ENCODE measurements at places on chromosomes 3 and 15.

DNA sequence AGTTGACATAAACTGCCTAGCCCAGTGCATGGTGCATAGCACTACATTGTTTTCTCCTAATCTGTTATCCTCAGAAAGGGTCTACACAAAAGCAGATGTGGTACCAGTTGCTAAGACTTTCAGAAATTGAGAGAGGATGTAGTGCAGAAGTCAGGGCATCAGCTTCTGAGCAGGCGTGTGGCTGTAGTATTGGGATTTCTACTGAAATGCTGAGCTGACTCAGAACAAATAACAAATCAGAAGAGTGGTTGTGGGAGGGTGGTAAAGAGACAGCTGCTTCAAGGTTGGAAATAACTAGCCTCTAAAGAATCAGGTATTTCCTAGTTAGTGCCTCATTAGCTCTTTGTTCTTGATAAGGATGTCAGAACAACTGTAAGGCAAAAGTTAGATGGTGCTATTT, 161.3 kb downstream of the AKAP13 start:
- DNase-seq, result no peak

DNA sequence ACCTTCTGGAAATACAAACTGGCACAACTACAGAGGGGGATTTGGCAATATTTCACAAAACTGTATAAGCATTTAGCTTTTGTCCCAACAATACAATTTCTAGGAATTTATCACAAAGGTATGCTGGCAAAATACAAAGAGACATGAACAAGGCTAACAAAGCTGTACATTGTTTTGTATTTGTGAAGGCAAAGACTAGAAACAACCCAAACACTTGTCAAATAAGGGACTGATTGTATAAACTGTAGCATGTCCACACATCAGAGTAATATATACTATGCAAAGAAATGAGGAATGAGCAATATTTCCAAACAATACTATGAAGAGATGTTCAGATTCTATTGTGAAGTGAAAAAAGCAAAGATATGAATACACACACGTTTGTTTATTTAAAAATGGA, 26.4 kb downstream of the CP start:
- DNase-seq, result no peak

- no peak for DNase-seq
These were observed 222.2 kb downstream of the THRB start for GRCh38 chr3:24272408-24272807.

DNA sequence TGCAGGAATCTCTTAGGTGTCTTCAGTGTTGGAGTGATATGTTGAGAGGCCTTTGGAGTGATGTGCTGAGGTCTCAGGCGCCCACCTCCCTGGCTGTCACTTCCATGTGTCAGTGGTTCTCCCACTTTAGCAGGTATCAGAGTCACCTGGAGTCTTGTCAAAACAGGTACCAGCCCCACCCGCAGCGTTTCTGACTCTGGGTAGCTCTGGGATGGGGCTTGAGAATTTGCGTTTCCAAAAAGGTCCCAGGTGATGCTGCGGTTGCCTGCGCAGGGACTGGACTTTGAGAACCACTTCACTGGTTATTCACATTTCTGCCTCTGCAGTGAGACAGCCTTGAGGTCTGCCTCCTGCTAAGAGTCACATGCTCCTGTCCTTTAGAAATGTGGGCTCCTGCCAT, 15.5 kb downstream of the UMPS start:
- DNase-seq, result no peak

DNA sequence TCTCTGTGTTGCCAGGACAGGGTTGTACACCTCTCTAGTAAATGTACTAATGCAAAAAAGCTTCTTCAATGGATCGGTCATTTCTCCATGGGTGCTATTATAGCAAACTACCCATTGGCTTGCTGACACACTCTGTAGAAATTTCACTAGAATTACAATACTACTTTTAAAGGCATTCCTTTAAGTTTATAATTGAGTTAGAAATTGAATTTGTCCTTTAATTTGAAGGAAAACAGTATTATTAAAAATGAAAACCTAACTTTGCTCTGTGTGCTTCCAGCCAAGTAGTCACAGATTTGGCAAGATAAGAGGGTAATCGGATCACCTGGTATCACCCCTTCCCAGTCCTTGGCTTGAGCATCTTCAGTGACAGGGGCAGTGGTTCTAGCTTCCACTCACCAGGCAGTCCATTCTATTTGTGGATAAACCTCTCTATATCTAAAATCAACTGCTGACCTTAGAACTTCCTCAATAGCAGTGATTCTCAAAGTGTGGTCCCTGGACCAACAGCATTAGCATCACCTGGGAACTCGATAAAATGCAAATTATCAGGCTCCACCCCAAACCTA, 93.2 kb downstream of the GHSR start:
- no peak for DNase-seq

GRCh38 chr3:123064914-123065313, 1.9 kb upstream of the PDIA5 start:
- DNase-seq, result no peak

DNA sequence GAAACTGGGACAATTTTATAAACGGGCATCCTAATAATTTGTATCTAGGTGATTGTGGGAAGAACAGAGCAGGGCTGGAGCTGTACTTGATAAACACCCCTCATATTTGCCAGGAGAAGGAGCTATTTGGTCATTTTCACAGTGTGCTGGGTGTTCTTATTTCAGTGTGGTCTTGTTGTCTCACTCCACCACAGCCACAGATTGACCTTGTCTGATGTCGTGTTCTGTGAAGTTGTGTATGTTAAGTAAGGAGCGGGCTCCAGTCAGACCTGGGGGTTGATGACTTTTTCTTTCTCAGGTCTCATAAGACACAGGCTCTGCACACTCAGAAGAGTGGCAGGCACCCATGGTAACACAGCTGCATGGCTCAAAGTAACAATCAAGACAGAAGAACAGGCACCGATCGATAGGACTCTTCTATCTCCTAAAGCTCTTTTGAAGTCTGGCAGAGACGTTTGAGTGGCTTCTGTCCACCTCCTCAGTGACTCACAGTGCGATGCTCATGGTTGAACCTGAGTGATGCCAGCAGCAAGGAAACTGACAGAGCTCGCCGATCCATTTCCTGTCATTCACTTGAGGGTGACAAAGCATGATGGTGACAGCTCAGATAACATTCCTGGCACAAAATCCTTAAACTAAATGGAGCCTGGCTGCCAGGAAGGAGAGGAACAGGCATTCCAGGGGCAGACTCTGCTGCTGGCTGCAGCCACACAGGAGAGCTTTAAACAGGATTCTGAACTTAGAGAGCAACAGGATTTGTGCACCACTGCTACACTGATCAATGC, 20.8 kb downstream of the DPH3 start:
- no peak for DNase-seq

- no peak for DNase-seq
These were observed 62.9 kb upstream of the ACAN start for GRCh38 chr15:88740356-88740755.

DNA sequence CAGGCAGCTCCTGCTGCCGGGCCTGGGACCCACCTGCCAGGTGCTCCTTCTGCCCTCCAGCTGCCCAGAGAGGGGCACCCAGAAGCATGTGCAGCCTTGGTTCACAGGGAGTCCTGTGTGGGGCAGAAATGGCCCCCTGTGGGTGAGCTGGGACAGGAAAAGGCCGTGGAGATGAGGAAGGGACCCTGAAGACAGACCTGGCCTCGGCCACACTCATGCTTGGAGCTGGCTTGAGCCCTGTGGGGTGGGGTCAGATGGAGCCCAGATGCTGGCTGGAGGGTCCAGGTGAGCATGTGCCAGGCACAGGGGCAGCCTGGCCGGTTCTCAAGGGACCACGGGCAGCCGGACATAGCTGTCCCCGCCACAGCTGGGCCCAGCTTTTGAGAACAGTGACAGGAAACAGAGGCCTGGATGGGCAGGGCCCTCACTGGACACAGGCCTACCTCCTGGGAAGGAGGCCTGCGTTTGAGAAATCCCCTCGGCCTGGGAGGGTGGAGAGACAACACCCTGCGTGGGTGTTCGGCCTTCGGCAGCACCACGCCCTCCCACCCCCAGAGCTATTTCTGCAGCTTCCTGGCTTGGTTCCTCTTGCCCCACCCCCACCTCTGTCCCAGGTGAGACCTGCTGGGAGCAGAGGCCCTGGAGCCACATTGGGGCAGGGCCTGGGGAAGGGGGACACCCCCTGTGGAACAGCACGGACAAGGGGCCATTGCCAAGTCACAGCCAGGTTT, 132.6 kb upstream of the MEF2A start:
- no peak for DNase-seq

DNA sequence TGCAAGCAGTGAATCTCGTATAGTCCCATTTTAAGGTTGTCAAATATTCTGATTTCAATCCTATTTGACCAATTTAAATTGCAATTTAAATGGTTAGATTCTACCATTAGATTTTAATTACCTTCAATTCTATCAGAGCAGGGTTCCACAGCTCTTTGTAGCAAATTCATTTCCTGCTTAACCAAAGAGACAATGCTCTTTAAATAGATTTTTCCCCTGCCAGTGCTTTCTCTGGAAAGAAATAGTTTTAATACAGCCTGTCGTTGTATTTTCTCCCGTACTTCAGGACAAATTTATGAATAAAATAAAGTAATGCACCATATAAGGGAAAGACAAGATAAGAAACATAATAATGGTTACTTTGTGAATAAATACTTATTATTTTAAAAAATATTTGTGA, 62.8 kb downstream of the ZPLD1 start:
- DNase-seq, result no peak

DNA sequence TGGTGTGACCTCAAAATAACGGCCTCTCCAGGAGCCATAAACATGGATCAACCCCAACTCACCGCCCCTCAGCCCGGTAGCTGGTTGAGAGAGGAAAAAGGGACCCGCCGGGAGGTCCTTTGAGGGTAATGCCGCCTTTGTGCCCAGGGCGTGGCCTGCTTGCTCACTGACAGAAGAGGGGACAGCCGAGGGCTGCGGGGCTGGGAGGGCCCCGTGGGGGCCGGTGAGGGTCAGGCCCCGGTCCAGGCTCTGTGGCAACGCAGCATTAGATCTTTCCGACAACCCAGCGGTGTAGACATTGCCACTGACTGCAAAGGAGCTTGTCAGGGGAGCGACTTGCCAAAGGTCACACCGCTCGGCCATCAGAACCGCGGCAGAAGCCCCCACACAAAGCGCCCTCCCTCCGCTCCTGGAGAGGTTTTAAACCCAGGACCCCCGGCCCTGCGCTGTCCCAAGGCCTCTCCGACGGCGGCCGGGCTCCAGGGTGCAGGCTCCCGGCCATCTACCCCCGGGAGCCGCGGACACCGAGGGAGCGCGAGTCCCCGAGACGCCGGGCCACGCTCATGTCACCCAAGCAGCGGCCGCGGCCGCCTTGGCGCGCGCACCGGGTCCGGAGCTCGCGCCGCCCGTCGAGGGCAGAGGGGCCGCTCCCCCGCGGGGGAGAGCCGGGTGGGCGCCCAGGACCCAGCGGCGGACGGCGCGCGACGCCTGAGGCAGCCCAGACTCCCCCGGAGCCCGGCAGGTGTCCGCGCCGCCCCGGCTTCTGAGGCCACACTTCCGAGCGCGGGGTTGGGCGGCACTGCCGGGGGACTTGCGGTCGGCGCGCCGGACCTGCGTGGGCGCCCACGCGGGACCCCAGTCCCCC, 975 bp downstream of the PCSK6 start:
- DNase-seq, result no peak

- no peak for DNase-seq
These were observed 77.2 kb upstream of the KCNMB2 start for GRCh38 chr3:178459038-178459410.

DNA sequence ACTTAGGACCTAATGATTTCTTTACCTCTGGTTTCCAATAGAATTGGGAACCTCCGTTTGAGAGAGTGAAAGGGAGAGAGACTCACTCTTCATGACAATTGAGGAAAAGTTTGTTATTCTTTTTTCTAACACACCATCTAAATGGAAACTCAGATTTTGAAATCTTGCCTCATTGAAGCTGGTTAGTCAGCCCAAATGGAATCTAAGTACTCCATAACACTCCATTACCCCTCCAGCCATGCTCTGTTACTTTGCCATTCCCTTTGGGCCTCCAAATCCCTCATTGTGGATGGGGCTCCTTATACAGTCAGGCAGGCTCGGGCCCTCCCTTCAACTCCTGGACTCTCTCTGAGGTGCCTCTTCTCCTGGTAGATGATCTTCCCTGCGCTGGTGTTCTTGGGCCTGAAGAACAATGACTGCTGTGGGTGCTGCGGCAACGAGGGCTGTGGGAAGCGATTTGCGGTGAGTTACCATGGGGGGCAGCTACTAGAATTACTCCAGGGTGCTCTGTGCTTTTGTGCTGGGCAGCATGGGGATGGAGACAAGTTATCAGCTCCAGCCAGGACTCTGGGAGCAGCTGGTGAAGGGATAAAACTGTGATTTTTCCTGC, 1.1 kb downstream of the TM4SF4 start:
- no peak for DNase-seq

- no peak for DNase-seq
These were observed 32.0 kb downstream of the RUVBL1 start for GRCh38 chr3:128091586-128091985.

GRCh38 chr3:11706604-11707003, 62.9 kb upstream of the VGLL4 start:
- no peak for DNase-seq

DNA sequence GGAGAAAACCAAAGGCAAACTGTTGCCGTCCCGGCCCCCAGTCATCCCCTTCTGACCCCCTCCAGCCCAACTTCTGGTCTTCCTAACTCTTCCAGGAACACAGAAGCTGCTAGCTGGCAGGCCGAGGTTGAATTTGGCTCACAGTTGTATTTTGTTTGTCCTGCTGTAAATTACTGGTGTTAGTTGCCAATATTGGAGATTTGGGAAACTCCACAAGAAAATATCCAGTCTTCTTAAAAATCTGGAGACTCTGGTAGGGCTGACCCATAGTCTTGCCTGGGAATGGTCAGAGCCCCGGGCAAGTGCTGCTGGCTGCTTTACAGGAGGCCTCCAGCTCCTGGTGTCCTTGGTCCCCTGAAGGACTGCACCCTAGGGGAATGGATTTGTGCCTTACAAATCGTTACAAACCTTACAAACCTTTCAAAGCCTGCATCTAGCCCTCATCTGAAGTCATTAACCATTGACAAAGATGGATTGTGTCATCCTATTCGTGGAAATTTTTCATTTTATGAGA, 112.0 kb upstream of the MCTP2 start:
- DNase-seq, result no peak

DNA sequence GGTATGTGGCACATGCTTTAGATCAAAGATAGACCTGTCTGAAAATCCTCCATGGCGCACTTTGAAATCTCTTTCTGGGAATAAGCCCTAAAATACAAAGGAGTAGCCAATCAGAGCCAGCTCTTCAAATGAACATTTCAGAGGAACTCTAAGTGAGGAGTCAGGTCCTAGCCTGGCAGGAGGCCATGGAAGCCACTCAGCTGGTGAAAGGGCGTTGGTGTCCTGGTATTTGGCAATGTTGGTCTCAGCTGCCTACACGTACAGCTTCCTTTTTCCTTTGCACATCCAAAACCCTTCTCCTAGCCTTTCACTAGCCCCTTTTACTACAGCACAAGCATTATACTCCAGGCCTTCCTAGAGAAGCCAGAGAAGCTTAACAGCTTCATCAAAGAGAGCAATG, 5.5 kb downstream of the WDR73 start:
- no peak for DNase-seq

GRCh38 chr3:58526515-58526957, 10.5 kb downstream of the ACOX2 start:
- no peak for DNase-seq

DNA sequence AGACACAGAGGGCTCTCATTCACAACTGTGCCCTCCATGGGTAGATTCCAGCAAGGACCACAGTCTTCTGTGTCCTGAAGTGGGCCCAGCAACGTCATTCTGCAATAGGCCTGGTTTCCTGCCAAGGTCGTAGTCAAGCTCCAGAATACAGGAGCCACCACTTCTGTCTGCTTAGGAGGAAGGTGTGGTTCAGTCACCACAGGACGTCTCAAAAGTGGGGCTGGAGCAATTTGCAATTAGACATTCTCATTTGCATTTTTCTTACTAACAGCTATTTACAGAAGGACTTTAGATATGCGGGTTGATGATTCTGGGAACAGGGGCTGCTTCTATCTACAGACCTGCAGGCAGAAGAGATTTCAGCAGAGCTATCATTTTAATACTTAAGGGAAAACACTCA, 58.7 kb upstream of the MYRIP start:
- no peak for DNase-seq
